Regular cardiac myocyte (primary cell): ENCODE measurements at places on chromosomes 3 and 15. TPM values are rescaled to one million over a fixed set of nuclear protein-coding genes. Genes with fewer than 3 reads are reported as not detected.

Gene SYNPR
- not detected in 2 replicates for total RNA-seq

Gene DCLK3
- total RNA-seq: under 0.01 and 0.58 TPM in 2 replicates

Gene RETNLB
- not detected in 2 replicates for total RNA-seq

Gene DYNLT2B
- total RNA-seq: 7.0 and 12.5 TPM in 2 replicates

Gene KLHL40
- not detected in 2 replicates for total RNA-seq

Gene LEKR1
- 0.38 and 8.5 TPM in 2 replicates for total RNA-seq
